Peyer's patch (tissue), 4 donors: ENCODE measurements at places on chromosomes 5 and 9. TPM values are rescaled to one million over a fixed set of nuclear protein-coding genes. Genes with fewer than 3 reads are reported as not detected.

Gene CARD9
- total RNA-seq, result 14.9 TPM

Gene CCNO
- total RNA-seq, result 3.1 TPM

Gene SGCD
- total RNA-seq, result 9.6 TPM

Gene POU5F2
- total RNA-seq, result 5.2 TPM

Gene TRIM7
- 0.88 TPM for total RNA-seq

Gene ADAMTSL2
- 2.2 TPM for total RNA-seq

Gene P4HA2
- 58.8 TPM for total RNA-seq

Gene HSPB3
- total RNA-seq, result not detected

Gene CNOT6
- total RNA-seq, result 14.9 TPM

Gene ELAVL2
- not detected for total RNA-seq

Gene NOL8
- total RNA-seq, result 25.8 TPM

Gene MATR3
- total RNA-seq, result 117 TPM

Gene HCN1
- total RNA-seq, result not detected

Gene AK8
- total RNA-seq, result not detected

Gene SELENOP
- total RNA-seq, result 1,529 TPM
